ENCODE measurements at places on chromosomes 5 and 9.

DNA sequence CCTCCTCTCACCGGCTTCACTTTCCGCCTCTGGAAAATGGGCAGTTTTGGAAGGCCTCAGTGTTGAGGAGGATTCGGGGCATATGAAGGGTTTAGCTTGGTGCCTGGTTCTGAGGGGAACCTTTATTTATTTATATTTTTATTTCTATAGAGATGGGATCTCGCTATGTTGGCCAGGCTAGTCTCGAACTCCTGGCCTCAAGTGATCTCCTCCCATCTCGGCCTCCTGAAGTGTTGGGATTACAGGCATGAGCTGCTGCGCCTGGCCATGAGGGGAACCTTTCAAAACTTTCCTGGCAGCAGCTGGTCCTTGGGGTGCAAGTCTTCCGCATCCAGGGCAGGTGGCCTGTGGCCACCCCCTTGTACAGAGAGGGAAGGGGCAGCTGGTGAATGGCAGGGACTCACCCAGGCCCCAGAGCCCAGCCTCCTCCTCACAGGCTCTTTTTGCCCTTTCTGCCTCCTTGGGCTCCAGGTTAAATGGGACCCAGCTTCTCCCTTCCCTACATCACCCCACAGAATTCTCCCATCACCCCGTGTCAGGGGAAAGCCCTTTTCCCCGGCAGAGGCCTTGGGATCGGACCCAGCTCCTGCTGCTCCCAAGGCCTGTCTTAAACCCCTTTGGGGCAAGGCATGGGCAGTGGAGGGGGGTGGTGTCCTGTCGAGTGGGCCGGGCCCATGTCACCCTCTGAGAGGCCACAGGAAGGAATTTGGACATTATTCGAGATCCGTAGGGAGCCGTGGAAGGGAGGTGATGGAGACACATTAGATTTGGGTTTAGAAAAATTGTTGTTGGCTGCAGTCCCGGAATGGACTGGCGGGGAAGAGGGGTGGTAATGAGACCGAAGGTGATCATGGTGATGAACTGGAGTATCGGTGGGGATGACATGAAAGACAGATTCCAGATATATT lies 5.9 kb downstream of the NCS1 start:
- DNase-seq: no peak

DNA sequence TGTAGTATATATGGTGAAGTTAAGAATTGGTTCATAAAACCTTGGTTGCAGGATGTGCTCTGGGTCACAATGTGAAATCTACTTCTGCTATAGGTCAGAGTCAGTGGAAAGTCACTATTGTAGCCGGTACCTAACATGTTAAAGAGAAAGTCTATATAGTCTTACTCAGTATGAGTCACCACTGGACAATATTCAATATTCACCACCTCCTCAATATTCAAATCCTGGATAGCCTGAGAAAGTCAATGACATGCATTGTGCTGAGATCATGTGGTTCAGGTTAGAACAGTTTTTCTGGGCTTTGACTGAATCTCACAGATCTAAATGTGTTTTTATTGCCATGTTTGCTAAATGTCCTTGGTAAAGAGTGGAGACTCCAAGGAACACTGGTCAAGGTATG lies 108.8 kb downstream of the HMHB1 start:
- DNase-seq: no peak

DNA sequence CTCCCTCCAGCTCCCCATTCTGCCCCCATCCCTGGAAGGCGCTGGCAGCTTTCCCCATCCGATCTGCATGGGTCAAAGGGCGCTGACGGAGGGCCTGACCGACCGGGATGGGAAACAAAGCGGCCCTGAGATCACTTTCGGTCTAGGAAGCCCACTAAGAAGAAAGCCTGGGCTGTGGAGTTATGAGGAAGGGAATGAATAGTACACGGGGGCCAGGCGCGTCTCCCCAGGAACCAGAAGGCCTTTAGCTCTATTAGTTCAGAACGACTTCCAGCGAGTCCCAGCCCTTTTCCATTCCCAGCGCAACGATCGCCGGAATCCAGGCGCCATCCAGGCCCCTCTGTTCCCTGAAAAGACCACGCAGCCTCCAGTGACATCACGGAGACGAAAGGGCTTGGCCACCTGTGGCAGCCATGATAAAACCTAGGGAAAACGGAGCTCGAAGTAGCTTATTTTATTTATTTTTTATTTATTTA lies 70.1 kb upstream of the CCDC180 start:
- no peak for DNase-seq

DNA sequence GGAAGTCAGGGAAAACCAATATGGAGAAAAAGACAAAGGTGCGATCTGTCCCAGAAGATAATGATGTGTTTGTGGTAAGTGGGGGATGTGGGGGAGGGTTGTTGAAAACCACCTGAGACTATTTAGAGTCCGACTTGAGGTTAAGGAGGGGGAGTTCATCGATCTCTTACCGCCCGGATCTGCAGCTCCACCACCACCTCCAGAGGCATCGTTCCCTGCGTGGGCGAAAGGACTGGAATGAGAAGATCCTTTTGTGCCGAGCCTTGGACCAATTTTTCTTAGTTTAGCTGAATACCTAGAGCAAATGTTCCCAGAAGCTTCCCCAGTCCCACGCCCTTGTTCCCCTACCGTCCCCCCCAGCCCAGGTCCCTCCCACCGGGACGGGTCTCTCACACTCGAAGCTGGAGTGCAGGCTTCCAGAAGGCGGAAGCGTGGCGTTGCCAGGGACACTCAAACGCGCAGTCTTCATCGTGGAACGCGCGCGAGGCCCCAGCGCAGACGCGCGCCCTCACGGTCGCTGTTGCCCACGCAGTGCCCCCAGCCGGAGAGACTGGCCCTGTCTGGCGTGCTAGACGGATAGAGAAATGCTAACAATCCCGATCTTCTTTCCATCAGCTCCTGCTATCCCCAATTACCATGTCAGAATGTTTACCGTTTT lies at the start of gene SPATA6L:
Gene SPATA6L, minus strand, starts transcription at position 439 of the 658 bp plus-strand sequence. Its CDS starts 230 bp downstream, at position 209.
- DNase-seq: peak; percentile 66

- DNase-seq: no peak
Measured at GRCh38 chr5:169183576-169183975, 117.4 kb downstream of the SLIT3 start.

DNA sequence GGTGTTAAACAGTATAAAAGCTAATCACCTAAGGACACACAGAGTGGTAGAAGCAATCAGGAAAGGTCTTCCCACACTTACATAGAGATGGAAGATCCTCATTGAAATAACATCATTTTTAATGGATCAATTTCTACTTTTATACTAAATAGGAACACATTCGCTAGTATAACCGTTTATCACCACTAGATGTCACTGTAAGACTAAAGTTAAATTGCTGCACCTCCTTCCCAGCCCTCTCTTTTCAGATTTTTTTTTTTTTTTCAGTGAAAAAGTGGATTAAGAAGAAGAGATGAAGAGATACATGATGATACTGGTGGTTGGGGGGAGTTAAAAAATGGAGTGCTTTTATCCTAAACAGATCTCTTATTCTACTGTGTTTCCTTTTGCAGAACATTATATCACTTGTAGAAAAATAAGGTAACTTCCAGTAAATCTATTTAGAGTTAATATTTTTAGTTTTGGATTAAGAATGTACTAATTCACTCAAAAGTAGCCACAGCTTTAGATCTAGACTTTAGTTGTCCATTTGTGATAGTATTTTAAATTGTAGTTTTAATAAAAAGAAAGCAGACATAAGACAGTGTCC lies 116.9 kb upstream of the ARRDC3 start:
- DNase-seq: no peak

DNA sequence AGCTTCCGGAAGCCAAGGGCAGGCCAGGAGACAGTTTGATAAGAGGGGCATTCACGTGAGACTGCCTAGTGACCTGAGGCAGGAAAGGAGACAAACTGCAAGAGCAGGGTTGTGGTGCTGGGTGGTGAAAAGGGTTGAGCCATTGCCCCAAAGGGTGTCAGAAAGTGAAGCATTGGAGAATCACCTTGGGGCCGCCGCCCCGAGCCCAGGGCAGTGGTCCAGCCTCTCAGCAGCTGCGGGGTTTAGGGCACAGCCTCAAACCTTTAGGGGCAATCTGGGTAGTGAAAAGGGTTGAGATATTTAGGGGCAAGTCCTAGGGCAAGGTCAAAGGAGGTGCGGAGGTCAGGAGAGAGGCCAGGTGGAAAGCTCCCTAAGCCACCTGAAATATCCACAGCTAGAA lies 10.4 kb upstream of the ANKRD33B start:
- no peak for DNase-seq

GRCh38 chr9:36867241-36867640 lies 166.8 kb downstream of the PAX5 start:
- no peak for DNase-seq

- DNase-seq: no peak
Measured at GRCh38 chr9:6838158-6838557, 80.4 kb downstream of the KDM4C start.

GRCh38 chr9:93297659-93298497 lies 113.9 kb downstream of the WNK2 start:
- peak; percentile 77 for DNase-seq

DNA sequence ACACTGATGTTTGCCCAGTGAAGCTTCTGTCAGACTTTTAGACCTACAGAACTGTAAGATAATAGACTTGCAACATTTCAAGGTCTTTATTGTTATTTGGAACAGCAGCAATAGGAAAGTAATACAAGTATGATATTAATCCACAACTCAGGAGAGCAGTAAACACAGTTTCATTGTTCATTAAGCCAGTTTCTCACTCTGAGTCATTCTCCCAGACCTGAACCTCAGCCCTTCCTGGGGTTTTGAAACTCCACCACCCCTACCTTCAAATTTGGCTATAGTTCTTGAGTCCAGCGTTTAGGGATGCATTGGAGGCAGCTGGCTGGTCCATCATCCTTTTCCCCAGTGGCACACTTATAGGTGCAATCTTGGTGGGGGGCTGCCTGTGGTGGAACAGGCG lies 203.2 kb downstream of the RAB3C start:
- no peak for DNase-seq

DNA sequence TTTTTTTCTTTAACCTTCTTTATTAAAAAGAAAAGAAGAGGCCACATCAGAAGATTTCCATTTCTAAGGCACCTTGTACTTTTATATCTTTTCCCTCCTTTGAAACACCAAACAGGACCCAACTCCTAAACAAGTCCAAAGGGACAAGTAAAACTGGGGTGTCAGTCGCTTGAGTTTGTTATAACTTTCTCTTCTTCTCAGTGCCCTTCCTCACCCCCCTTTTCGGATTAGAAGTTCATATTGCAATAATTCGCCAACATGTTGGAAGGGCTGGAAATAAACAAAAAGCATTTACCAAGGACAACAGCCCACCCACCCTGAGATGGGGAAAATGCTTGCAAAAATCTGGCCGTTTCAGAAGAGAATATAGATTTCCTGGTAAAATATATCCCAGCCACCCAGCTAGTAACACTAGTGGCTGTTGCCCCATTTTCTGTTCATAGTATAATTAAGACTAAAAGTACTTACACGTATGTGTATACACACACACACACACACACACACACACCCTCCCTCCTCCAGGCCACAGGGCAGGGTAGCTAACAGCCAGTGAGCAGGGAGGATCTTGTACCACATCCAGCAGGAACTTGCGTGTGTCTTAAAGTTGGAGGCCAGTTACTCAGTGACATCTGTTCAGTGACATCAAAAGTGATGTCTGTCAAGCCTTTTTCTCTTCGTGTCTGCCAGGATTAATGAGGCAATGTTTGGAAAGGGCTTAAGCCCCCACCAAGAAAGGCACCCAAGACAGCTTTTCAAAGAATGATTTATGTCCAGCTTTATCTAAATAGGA lies 149.1 kb upstream of the KLF4 start:
- peak; percentile 78 for DNase-seq

GRCh38 chr9:134223091-134223490 lies 58.7 kb upstream of the RNU6ATAC start:
- DNase-seq: no peak

DNA sequence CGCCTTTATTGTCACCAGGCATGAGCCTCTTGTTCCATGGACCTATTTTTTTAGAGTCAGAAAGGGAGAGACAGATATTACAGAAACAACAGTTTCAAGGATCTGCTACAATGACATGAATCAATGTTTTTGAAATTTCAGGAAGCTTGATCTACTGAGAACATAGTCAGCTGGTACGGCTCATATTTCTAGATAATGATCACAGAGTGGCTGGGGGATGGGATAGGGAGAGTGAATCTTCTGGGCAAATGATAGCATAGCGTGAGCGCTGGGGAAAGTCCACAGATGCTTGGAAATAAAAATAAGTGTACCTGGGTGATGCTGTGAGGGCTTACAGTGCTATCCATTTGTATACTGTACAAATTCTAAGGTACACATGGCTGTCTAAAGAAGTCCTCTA lies 340.4 kb downstream of the EBF1 start:
- DNase-seq: no peak

DNA sequence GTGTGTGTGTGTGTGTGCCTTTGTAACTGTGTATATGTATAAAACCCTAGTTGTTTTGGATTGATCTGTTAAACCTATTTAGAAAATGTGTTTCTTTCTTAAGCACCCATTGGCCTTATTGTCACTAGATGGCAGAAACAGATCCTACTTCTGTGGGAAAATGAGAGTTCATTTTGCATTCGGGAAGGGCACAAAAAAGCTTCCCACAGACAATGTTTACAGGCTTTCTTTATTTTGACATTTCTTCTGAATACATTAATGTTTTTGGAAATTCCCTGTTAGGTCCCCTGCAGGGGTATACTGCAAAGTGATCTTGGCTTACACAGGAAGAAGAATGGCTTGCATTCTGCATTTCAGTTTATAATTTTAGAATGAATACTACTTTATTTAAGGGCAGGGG lies 481.8 kb upstream of the ARRDC3 start:
- DNase-seq: no peak

GRCh38 chr5:109836280-109836679 lies 146.6 kb downstream of the MAN2A1 start:
- DNase-seq: no peak

DNA sequence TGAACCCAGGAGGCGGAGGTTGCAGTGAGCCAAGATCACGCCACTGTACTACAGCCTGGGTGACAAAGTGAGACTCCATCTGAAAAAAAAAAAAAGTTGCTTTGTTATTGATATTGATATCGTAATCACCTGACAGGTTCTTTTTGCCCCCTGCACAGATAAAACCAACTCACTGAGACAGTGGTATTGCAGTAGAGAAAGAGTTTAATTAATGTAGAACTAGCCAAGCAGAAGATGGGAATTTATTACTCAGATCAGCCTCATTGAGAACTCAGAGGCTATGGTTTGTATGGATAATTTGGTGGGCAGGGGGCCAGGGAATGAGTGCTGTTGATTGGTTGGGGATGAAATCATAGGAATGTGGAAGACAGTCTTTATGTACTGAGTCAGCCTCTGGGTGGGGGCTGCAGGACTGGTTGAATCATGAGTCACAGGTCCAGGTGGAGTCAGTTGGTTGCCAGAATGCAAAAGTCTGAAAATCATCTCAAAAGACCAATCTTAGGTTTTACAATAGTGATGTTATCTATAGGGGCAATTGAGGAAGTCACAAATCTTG lies 35.8 kb upstream of the MEGF10 start:
- no peak for DNase-seq

- DNase-seq: no peak
Measured at GRCh38 chr9:122988920-122989621, 44.4 kb upstream of the GPR21 start.

GRCh38 chr9:32265037-32265436 lies 119.4 kb upstream of the ACO1 start:
- no peak for DNase-seq

DNA sequence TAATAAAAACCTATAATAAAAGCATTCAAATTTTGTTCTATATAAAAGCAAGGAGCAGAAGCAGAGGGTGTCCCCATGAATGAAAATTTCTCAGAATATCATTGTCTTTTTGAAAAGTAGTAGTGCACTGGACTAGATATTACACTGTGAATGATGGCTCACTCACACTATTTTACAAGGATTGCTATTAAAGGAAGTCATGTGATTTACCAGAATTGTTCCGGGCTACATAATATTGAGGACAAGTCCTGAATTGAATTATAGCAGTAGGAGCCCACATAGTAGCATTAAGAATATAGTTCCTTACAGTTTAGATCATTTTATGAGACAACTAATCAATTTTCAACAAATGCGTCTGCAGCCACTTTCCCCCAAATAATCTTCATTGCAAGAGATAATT lies 7.7 kb upstream of the TLE4 start:
- no peak for DNase-seq
